ENCODE measurements at places on chromosomes 2 and 18.

DNA sequence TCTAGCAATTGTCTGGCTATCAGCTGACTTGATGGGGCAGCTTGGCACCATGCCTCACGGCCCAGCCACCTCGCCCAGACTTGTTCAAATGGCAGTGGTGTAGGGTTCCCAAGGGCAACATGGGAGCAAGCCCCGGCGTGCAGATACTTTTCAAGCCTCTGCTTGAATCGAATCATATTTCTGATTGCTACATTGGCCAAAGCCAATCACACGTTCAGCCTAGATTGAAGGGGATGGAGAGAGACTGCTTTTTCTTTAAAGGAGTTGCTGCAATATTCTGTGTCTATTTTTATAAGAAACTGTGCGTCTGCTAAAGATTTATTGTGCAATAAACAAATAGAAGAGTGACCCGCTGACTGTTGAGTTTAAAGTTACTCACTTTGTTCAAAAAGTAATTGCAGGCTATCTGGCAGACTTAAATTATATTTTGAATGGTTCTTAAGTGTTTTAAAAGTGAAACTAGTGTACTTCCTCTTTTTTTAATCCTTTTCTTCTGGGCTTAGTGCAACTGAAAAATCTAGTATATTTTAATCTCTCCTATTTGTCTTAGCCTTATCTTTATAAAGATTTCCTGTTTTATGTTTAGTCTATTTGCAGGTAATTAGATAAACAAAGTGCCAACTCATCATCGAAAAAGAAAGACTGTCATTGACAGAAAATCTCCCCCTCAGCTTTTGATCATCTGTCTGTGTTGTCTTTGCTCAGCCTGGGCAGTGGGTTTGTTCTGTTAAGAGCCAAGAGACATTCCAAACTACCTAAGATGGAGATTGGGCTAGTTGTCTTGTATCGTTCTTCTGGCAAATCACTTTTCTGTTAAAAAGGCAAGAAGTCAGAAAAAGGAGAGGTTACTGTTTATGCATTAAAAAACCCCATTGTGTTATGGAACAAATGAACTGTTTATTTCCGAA is 156.1 kb downstream of the TPGS2 start:
- DNase-seq: no peak

- no peak for DNase-seq
These were observed 129.3 kb downstream of the CAPN13 start for GRCh38 chr2:30677861-30678385.

DNA sequence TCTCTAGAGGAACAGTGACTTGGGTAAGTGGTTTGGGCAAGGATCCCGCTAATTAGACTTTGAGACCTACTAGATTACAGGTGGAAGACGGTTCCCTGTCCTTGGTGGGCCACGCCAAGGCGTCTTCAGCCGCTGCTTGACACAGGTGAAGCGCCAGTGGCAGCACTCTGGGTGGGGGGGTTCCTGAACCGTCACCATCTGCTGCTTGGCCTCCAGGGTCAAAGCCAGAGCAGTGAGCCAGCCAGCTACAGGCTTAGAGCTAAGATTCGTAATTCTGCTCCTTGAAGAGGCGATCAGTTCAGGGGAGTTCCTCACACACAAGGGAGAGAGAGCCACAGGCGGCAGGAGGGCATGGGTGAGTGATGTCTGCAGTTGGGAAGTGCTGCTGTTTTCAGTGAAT is 39.4 kb upstream of the RBM44 start:
- no peak for DNase-seq

- no peak for DNase-seq
These were observed 449.8 kb downstream of the NRXN1 start for GRCh38 chr2:50582164-50582563.

GRCh38 chr18:10040287-10041011 is 126.6 kb downstream of the VAPA start:
- DNase-seq: no peak

- no peak for DNase-seq
These were observed 203.3 kb upstream of the SMAD2 start for GRCh38 chr18:48133671-48134251.

- no peak for DNase-seq
These were observed 574.8 kb downstream of the LRP1B start for GRCh38 chr2:141555876-141556470.

GRCh38 chr18:46716827-46717226 is 40.0 kb downstream of the ST8SIA5 start:
- DNase-seq: no peak

Measured in GF-D8 (cell line).